Progenitor cell of endocrine pancreas (in vitro differentiated cells): ENCODE measurements at places on chromosomes 6 and 20. TPM values are rescaled to one million over a fixed set of nuclear protein-coding genes. Genes with fewer than 3 reads are reported as not detected.

DNA sequence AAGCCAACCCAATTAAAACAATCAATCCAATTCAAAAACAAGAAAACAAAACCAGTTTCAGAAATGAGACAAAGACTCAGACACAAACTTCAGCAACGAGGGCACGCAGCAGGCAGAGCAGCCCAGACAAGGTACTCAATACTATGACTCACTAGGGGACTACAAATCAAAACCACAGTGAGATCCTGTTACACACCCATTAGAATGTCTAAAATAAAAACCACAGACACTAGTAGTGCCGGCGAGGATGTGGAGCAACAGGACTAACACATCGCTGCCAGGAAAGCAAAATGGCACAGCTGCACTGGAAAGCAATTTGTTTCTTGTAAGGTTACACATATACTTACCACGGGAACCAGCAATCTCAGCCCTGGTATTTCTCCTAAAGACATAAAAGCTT lies 28.4 kb upstream of the MAS1L start:
- DNase-seq: no peak
- peaks cover 5% of the 10 kb centered on the region for H3K27me3 ChIP-seq
- no peaks in the 10 kb centered on the region for H3K36me3 ChIP-seq
- no peak overlapping the region for H3K4me3 ChIP-seq

DNA sequence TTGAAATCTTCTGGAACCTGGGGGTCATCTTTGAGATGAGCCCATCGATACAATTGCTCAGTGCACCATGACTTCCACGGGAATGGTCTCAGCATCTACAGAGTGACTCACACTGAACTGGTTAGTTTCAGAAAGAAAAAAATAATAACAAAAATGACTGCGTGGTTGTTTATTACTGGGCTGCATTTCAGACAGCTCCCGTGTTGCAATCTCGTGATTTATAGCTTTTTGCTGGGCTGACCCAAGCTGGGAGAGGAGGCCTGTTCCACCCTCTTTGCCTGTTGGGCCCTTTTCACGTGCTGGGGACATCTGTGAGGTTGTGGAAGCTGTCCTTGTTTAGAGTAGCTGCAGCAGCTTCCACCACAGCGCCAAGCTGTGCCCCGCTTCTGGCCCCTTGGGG lies 225.5 kb downstream of the BMP7 start:
- H3K4me3 ChIP-seq: no peak overlapping the region
- no peaks in the 10 kb centered on the region for H3K36me3 ChIP-seq
- no peak for DNase-seq
- no peak overlapping the region for H3K27ac ChIP-seq
- H3K27me3 ChIP-seq: peaks cover 20% of the 10 kb centered on the region
- H3K4me1 ChIP-seq: no peaks in the 10 kb centered on the region

DNA sequence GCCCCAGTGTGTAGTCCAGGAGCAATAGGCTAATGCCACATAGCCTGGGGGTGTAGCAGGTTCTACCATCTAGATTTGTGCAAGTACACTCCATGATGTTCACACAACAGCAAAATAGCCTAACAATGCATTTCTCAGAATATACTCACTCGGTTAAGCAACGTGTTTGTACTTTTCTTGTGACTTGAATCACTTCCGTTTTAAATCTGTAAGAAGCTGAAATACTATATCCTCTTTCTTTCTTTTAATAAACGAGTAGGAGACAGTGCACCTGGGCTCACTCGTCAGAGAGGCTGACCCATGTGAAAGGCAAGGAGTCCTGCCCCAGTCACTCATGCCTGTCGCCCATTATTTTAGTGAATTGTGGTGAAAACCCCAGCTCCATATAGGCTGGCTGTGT lies 201.6 kb downstream of the FOXA2 start:
- peaks cover 31% of the 10 kb centered on the region for H3K4me1 ChIP-seq
- no peak for DNase-seq
- no peaks in the 10 kb centered on the region for H3K27me3 ChIP-seq
- no peak overlapping the region for H3K27ac ChIP-seq
- H3K36me3 ChIP-seq: no peaks in the 10 kb centered on the region
- H3K4me3 ChIP-seq: no peak overlapping the region

DNA sequence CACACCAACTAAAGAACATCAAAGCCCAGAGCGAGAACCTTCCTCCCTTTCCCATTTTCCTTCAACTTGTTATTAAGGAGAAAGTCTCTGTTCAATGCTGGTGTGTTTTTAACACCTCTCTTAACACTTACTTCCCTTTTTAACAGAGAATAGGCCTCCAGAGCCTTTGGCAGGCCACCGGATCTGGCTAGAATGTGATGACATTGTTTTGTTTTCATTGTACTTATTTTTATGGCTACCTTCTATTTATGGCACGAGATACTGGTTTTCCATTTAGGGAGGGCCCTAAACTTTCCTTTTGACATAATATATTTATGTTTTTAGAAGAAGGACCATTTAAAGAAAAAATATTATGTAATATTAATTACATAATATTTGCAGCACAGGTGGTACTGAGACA lies 21.6 kb downstream of the TCF15 start:
- H3K27ac ChIP-seq: no peak overlapping the region
- peaks cover 21% of the 10 kb centered on the region for H3K27me3 ChIP-seq
- H3K36me3 ChIP-seq: no peaks in the 10 kb centered on the region
- no peak for DNase-seq

- H3K27me3 ChIP-seq: no peaks in the 10 kb centered on the region
- peaks cover 25% of the 10 kb centered on the region for H3K4me1 ChIP-seq
- DNase-seq: no peak
Observed at GRCh38 chr6:34226066-34226465, 10.6 kb upstream of the HMGA1 start.

GRCh38 chr6:34514593-34515472 lies 41.3 kb downstream of the SPDEF start:
- peaks cover 1% of the 10 kb centered on the region for H3K36me3 ChIP-seq
- peaks cover 3% of the 10 kb centered on the region for H3K4me1 ChIP-seq
- H3K27me3 ChIP-seq: peaks cover 49% of the 10 kb centered on the region
- H3K27ac ChIP-seq: no peak overlapping the region
- DNase-seq: no peak

DNA sequence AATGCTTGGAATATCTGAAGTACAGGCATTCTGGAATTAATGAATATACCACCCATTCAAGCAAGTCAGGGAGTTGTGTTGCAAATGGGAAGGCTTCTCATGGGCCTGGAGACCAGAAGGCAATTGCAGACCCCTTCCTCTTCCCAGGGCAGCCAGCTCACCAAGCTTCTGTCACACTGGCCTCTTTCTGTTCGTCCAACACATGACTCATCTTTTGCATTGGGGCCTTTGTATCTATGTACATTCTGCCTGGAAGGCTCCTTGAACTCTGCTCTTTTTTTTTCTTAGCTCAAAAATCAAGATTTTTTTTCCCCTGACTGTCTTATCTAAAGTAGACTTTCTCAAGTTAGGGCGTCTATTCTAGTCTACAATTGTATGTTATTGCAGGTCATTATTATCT lies 132.9 kb upstream of the MYLIP start:
- H3K4me1 ChIP-seq: peaks cover 16% of the 10 kb centered on the region
- no peaks in the 10 kb centered on the region for H3K36me3 ChIP-seq
- H3K27me3 ChIP-seq: peaks cover 73% of the 10 kb centered on the region
- DNase-seq: no peak
- H3K27ac ChIP-seq: no peak overlapping the region

THBS2 gene
- total RNA-seq: 0.04 TPM in 1 of 2 replicates, not detected in the other

SLC22A2 gene
- not detected in 2 replicates for total RNA-seq

IMPG1 gene
- not detected in 2 replicates for total RNA-seq

ZNF512B gene
- total RNA-seq: 49.4 and 50.5 TPM in 2 replicates

TREM1 gene
- total RNA-seq: not detected in 2 replicates
